ENCODE measurements at places on chromosomes 12 and 14. TPM values are rescaled to one million over a fixed set of nuclear protein-coding genes. Genes with fewer than 3 reads are reported as not detected.

GRCh38 chr14:104359969-104360442 is 219.6 kb upstream of the C14orf180 start:
- DNase-seq, result no peak

GRCh38 chr14:55129086-55129427 is at the start of gene LGALS3:
LGALS3 (plus strand) TSS chr14:55129252; CDS start chr14:55137374, 8,122 bp downstream.
- DNase-seq, result peak; percentile 31

DNA sequence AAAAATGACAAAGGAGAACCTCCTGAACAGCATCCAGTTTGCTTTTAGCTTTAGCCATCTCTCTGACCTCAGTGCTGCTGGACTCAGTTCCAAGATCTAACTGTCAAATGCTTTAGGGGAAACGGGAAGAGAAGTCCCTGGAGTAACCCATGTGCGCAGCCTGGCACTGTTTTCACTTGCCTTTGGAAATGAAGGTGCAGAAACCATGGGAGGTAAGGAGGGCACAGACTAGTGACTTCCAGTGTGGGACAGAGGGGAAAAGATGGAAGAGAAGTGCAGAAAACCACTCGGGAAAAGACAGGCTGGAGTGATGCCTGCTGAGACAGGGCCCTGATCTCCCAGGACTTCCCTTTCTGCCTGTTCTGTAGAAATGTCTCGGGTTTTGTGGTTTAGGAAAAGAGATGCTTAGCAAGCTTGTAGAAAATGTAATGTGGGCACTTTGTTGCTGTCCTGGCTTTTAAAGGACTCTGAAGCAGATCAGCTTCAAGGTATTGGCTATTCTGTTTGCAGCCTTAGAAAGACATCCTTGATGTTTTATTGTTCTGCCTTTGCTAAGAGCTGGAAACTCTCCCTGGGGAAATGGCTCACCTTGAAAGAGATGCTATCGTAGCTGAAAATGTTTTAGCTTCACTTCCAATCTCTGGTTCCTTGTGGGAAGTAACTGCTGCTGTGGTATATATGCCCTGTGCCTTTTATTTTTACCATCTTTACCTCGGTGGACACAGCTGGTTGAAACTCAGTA is 124.6 kb upstream of the HIF1A start:
- DNase-seq, result no peak

The LRP1-AS gene
- total RNA-seq, result not detected

GRCh38 chr14:54126947-54127346 is 170.3 kb upstream of the BMP4 start:
- no peak for DNase-seq

The KRT2 gene
- not detected for total RNA-seq
